Activated CD4-positive, alpha-beta T cell treated with anti-CD3 and anti-CD28 coated beads, Interleukin-2, amount 10 ng/mL, durations not matched to agents 7 days and 5 days (primary cell): ENCODE measurements at places on chromosomes 2 and 18.
A peak's percentile ranks its signal among the peaks of the same experiment; 100 is the strongest.

GRCh38 chr18:11850821-11851145 lies 430 bp upstream of the CHMP1B start:
- DNase-seq = no peak

GRCh38 chr2:127078666-127079270 lies 28.2 kb downstream of the BIN1 start:
- no peak for DNase-seq

DNA sequence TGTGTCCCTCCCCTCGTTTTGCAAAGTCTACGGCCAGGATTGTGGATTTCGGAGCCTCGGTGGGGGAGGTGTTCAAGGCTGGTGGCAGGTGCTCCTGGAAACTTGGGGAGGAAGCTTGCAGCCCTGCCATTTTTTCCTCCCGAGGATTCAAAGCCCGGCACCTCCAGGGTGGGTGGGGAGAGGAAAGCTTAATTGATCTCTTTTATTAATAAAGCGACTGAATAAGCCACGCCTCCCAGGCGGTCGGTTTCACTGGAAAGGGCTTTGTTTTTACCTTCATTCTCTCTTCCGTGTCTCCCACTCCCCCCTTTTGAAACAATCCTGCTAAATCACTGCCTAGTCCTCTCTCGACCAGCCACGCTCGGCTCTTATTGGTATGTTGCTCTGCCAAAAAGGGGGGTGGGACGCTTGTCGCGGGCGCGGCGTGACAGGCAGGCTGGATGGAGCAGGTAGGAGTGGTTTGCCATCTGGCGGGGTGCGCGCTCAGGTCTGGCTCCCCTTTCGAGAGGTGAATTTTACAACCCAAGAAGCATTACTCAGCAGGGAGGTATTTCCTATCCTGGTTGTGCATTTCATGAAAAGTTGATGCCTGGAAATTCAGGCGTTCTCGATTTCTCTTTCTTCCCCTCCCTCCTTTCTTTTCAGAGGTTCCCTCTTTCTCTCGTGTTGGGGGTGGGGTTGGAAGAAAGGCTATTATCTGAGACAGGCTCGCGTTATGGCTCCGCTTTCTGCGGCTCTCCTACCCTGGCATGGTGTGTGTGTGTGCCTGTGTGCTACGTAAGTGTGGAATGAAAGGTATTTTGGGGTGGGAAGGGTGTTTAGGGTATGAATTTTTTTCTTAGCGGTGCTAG lies 1.4 kb downstream of the NEDD4L start:
- peak; percentile 24 for DNase-seq

- peak; percentile 4 for DNase-seq
Observed at GRCh38 chr2:172090044-172090961, 5.0 kb downstream of the DLX1 start.

GRCh38 chr18:55387139-55387984 lies 200.6 kb downstream of the TCF4 start:
- no peak for DNase-seq

- peak; percentile 34 for DNase-seq
Observed at GRCh38 chr18:12921178-12921577, 26.6 kb upstream of the SEH1L start.

DNA sequence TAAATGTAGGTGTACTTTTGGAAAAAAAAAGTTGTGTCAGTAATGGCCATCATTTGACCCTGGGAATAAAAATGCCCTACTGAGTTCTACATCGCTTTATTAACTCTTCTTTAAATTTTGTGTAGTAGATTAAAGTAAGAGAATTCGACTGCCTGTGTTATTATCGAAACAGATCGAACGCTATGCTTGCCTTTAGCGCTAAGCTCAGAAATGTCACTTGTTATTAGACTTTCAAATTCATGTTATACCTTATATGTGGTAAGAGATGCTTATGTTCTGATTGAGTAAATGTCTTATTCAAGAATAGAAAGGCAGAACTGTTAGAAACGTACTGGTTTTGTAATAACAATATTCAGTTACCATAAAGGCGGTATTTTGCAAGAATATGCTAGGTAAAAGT lies 1.4 kb downstream of the UGP2 start:
- no peak for DNase-seq

- no peak for DNase-seq
Observed at GRCh38 chr2:153601812-153602211, 123.2 kb upstream of the RPRM start.

GRCh38 chr2:40721595-40721994 lies 269.7 kb upstream of the SLC8A1 start:
- DNase-seq = no peak

GRCh38 chr18:67300498-67300897 lies 216.0 kb downstream of the DSEL start:
- peak; percentile 24 for DNase-seq

DNA sequence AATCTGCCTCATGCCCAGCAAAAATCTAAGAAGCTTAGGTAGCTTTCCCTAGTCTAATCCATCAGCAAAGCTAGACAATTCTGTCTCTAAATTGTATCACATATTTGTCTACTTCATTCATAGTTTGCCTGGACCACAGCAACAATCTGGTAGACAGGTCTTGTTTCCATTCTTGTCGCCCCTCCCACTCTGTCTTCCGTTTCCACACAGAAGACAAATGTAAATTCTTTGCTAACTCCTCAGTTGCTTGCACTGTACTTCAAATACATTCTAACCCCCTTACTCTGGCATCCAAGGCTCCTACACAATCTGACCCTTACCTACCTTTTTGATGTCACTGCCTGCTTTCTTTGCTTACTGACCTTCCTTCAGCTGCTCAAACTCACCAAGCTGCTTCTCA lies 40.1 kb downstream of the THUMPD2 start:
- no peak for DNase-seq

- DNase-seq = no peak
Observed at GRCh38 chr18:14769381-14769780, 21.4 kb downstream of the ANKRD30B start.

DNA sequence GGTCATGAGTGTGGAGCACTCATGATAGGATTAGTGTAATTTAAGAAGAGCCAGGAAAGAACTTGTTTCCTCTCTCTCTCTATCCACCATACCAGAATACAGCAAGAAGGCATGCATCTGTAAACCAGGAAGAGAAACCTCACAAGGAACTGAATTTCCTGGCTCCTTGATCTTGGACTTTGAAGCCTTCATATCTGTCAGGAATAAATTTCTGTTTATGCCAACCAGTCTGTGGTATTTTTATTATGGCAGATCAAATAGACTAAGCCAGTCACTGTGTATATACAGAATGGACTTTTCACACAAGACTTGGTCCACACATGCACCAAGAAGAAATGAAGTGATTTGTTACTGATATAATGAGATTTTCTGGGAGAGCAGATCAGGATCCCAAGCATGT lies 930.1 kb upstream of the TMEFF2 start:
- no peak for DNase-seq

DNA sequence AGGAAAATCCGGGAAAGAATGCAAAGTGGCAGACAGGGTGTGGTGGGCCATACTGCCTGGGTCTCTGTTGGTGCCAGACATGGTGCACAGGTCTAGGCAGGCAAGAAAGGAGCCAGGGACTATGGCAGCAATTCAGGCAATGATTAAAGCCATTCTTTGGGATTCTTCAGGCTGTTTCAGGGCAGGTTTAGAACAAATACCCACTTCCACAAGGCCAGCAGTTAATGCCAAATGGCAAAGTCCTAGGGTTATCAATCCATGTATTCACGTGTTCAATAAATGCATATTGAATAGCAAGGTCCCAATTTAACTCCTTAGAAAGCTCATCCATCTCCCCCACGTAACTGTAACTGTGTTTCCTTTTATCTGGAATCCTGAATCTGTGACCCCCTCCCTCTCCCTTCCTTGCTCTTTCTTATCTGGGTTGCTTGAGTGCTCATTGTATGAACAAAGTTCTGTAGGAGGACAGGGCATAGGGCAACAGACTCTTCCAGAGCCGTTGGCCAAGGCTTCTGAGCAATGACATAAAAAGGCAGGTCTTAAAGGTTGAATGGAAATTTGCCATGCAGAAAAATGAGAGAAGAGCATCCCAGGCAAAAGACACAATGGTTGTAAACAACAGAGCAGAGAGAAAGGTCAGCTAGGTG lies 146.8 kb upstream of the KLHL29 start:
- DNase-seq = no peak

GRCh38 chr18:56475250-56475649 lies 163.1 kb downstream of the TXNL1 start:
- DNase-seq = no peak

DNA sequence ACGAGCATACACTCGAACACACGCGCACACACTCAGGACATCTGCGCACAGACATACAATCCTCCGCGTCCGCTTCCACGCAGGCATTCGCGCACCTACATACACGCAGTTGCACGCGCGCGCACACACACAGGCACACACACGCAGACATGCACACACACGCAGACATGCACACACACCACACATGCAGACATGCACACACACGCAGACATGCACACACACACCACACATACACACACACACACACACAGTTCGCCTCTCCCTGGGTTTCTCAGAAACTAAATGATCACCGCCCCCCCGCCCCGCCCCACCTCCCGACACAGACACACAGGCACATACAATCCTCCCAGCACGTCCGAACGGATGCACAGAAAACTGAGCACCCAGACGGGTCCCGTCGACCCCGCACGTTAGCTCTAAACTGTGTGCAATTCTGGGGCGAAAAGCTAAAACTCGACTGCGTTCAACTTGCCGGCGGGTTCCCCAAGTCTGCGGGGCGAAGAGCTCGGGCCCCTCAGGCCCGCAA lies 1.0 kb downstream of the EPHA4 start:
- DNase-seq = peak; percentile 53

- no peak for DNase-seq
Observed at GRCh38 chr2:75340560-75340959, 141.2 kb upstream of the TACR1 start.

DNA sequence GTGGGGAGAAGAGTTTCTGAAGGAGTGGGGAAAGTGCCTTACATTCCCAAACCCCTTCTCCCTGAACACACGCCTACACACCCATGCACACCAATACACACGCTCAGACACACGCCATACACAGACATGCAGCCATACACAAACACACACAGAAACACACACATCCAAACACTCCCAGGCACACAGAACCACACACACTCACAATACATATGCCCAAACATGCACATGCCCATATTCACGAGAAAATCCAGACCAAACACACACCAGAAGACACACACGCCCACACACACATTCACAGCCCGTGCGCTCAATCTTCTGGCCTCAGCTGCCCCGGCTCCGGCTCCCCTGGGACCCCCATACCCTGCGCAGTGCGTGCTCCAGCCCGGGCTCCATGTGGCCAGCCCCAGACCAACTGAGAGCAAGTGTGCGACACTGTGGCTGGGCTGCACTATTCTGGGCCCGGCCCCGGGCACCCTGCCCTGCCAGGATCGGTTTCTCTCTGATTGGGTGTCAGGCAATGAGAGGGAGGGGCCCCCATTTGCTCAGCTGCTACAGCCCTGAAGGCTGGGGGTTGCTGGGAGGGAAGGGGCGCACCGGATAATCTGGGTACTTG lies at the start of gene PRKAG3:
TSS of gene PRKAG3 (minus strand) at position 426 of the 613 bp plus-strand sequence.
- no peak for DNase-seq

DNA sequence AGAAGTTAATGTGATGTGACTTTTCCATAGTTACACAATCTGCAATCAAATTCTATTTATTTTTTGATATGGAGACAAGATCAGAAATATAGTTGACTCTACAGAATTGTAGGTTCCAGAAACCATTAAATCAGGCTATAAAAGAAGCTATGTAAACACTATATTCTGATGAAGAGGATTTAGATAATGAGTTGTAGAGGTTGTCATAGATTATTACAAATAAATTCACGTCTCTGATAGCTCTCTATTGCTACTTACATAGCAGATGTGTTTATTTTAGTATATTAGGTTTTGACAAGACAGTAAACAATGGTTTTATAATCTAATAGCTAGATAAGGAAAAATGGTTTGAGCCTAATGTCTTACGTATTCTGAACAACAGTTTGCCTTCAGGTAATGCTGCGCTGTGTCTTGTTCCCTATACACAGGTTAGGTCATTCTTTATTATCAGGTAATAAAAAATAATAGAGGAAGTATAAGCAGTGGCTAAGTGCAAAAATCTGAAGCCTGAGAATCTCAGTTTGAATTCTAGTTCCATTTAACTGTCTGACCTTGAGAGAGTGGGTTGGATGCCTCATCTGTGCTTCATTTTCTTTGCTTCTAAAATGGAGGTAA lies 93.4 kb downstream of the PPP1R1C start:
- DNase-seq = no peak

- DNase-seq = no peak
Observed at GRCh38 chr2:70673041-70673647, 94.9 kb downstream of the ADD2 start.

DNA sequence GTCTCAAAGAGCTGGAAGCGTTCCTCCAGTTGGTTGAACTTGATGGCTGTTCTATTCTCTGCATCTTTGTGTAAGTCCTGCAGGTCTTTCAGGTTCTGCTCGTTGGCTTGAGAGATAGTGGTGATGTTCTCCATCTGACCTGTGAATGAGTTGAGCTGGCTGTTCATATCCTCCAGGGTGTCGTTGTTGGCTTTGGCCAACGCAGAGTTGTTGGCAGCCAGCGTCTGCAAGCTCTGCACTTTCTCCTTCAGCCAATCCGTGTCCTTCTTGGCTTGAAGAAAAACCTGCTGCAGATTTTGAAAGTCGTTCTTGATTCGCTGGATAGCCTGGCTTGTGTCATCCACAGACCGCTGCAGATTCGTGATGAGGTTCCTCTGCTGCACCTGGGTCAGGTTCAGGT lies 78.8 kb upstream of the THOC1 start:
- DNase-seq = no peak

DNA sequence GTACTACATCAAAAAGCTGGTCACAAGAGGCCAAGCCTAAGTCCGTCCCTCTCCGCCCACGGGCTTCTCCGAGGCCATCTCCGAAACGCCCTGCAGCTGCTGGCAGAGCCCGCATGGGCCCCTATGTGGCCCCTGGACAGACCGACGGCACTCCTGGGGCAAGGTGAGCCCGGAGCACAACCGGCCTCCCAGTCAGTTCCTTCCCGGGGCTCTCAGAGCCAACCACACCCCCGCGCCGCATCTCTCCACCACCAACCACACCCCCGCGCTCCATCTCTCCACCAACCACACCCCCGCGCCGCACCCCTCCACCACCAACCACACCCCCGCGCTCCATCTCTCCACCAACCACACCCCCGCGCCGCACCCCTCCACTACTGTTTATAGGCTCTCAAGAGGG lies 93.5 kb downstream of the ZNF516 start:
- no peak for DNase-seq

GRCh38 chr2:213185147-213185822 lies 33.9 kb upstream of the IKZF2 start:
- no peak for DNase-seq

GRCh38 chr2:236352761-236353593 lies 88.8 kb upstream of the ASB18 start:
- DNase-seq = peak; percentile 44
